ENCODE measurements at places on chromosomes 6 and 20.

GRCh38 chr6:6969761-6970223 lies 138.0 kb upstream of the RREB1 start:
- no peak for DNase-seq

GRCh38 chr6:134873500-134874388 lies 76.2 kb downstream of the ALDH8A1 start:
- no peak for DNase-seq

DNA sequence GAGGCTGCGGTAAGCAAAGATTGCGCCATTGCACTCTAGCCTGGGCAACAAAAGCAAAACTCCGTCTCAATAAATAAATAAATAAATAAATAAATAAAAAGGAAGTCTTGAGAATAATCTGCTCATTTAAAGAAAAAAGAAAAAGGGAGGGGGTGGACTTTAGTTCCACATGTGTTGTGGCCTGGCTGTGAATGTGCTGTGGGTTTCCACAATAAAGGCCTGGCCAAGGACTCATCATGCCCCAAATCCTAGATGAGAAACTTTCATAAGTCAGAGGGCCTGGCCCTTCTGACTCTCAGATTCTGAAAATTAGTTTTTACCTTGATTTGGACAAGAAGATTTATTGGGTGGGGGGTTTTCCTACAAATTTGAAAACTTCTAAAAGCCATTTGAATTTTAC lies 48.4 kb downstream of the RIOK1 start:
- no peak for DNase-seq

GRCh38 chr20:50682065-50682464 lies 9.3 kb downstream of the RIPOR3 start:
- no peak for DNase-seq

GRCh38 chr6:89716532-89716931 lies 78.0 kb upstream of the LYRM2 start:
- no peak for DNase-seq

- peak; percentile 38 for DNase-seq
Measured at GRCh38 chr6:24743265-24743943, 24.4 kb upstream of the C6orf62 start.

DNA sequence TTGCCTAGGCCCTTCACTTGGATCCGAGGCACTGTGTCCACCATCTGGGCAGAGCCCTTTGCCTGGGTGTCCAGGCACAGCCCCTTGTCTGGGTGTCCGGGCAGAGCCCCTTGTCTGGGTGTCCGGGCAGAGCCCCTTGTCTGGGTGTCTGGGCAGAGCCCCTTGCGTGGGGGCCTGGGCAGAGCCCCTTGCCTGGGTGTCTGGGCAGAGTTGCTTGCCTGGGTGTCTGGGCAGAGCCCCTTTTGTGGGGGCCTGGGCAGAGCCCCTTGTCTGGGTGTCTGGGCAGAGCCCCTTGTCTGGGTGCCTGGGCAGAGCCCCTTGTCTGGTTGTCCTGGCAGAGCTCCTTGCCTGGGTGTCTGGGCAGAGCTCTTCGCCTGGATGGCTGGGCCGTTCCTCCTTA lies 443.4 kb upstream of the CDH4 start:
- DNase-seq = no peak
